ENCODE measurements at places on chromosomes 6 and 20. TPM values are rescaled to one million over a fixed set of nuclear protein-coding genes. Genes with fewer than 3 reads are reported as not detected.

GRCh38 chr20:43590036-43590391, 723 bp upstream of the IFT52 start:
- no peaks in the 10 kb centered on the region for H3K36me3 ChIP-seq
- peak; percentile 22 for DNase-seq
- no peak overlapping the region for H3K27ac ChIP-seq
- H3K4me1 ChIP-seq = no peaks in the 10 kb centered on the region

DNA sequence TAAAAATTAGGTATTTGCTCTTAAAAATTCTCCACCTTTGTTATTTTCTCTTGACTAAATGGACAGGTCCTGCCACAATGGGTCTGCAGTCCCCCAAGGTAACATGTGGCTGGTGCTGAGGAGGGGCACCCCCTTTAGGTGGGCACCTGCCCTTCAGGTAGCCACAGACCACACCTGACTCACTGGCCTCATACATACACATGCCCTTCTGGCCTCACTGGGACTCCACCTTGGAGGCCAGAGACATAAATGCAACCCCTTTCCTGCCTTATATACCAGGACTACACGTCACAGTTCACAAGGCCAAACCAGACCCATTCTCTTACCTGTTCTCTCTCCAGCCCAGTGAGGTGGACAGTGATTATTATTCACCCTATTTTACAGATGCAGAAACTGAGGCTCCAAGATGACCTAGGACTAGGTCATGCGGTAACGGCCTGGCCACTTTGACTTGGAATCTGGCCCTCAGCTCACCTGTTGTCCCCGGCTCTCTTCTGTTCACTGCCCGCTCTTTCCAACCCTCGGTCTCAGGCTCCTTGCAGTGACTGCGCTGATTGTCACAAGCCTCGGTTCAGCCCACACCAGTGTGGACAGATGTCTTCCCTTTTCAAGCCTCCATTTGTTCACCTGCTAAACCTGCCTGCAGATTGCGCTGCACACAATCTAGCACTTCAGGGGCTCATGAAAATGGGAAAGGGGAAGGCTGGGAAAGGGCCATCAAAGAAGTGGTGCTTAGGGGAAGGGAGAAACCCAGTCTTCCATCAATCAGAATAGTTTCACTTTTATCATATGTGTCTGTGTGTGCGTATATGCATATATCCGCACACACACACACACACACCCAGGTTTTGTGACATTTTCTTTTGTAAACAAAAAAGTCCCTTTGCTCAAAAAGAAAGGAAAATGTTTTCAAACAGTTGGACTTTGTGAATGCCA, 121.7 kb downstream of the BCAS1 start:
- no peak for DNase-seq
- no peak overlapping the region for H3K4me3 ChIP-seq
- no peak overlapping the region for H3K27ac ChIP-seq

GRCh38 chr6:30883685-30884520, at the start of gene DDR1:
Gene DDR1 (plus strand): TSS chr6:30884519. CDS start chr6:30888730, 4,211 bp downstream.
- peak within 1 kb of the TSS; percentile 82 for H3K4me3 ChIP-seq
- peak within 1 kb of the TSS; percentile 87 for H3K27ac ChIP-seq
- H3K4me1 ChIP-seq = peaks cover 16% of the 10 kb centered on the region
- H3K27me3 ChIP-seq = no peaks in the 10 kb centered on the region
- no peaks in the 10 kb centered on the region for H3K36me3 ChIP-seq

DNA sequence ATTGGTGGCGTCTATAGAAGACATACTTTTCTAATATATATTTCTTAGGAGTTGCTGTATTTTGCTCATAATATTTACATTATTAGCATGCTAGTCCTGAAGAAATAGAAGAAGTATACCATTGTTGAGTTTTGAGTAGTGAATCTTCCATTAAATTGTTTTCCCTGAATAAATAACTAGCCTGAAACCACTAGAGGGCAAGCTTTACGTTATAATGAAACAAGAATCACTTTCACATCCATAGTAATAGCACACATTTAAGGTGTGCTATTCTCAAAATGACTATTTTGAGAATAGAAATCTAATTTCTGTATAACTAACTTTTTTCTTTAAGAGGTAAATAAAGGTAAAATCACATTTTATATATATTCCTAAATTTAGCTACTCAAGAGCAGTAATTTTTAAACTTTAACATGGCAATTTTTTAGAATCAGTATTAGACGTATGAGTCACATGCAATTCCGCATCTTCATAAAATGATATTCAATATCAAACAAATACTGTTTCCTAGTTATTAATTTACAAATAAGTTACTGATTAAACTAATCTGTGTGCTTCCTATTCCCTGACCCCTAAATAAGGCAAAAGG, 213.2 kb upstream of the MANEA start:
- H3K27me3 ChIP-seq = no peaks in the 10 kb centered on the region
- no peaks in the 10 kb centered on the region for H3K36me3 ChIP-seq
- no peak overlapping the region for H3K4me3 ChIP-seq
- no peak overlapping the region for H3K27ac ChIP-seq
- DNase-seq = no peak

GRCh38 chr6:166023273-166023989, 144.2 kb downstream of the TBXT start:
- no peak overlapping the region for H3K27ac ChIP-seq
- no peak overlapping the region for H3K4me3 ChIP-seq
- H3K4me1 ChIP-seq = no peaks in the 10 kb centered on the region
- H3K27me3 ChIP-seq = no peaks in the 10 kb centered on the region
- no peaks in the 10 kb centered on the region for H3K36me3 ChIP-seq

DNA sequence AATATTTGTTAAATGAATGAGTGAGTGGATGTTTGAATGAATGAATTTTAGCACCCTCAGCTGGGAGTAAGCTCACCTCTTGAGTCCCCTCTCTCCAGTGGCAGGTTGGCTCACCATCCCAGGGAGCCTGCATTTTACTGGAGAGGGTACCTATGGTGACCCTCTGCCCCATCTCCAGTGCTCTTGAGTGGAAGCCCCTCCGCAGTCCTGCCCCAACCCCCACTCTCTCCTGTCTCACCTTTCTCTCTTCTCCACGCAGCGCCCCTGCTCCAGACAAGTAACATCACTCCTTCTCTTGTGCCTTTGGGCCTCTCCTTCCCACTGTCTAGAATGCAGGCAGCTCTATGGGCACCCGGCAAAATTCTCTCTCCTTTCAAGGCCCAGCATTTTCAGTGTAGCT, 11.3 kb downstream of the TGM3 start:
- DNase-seq = no peak
- no peaks in the 10 kb centered on the region for H3K36me3 ChIP-seq

- no peak overlapping the region for H3K4me3 ChIP-seq
- H3K27ac ChIP-seq = no peak overlapping the region
- no peaks in the 10 kb centered on the region for H3K27me3 ChIP-seq
Observed at GRCh38 chr6:111829998-111830397, 43.3 kb downstream of the FYN start.

DNA sequence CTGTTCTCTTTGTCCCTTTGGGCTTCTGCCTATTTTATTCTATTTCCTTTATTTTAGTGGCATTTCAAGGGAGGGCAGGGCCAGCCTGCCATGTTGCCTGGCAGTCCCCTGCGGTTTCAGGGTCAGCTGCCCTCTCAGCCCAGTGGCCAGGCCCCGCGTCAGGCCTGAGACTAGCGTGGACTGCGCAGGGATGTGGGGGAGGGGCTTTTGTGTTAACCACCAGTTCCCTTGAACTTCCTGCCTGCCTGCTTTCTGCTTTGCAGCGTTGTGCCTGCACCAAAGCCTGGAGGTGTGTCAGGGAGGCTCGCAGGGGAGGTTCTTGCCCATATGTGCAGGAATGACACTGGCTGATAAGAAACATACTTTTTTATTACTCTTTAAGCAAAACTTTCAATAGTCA, 157.6 kb downstream of the SLC35B3 start:
- no peaks in the 10 kb centered on the region for H3K4me1 ChIP-seq
- H3K36me3 ChIP-seq = no peaks in the 10 kb centered on the region
- no peak overlapping the region for H3K4me3 ChIP-seq
- no peak overlapping the region for H3K27ac ChIP-seq
- DNase-seq = no peak

DNA sequence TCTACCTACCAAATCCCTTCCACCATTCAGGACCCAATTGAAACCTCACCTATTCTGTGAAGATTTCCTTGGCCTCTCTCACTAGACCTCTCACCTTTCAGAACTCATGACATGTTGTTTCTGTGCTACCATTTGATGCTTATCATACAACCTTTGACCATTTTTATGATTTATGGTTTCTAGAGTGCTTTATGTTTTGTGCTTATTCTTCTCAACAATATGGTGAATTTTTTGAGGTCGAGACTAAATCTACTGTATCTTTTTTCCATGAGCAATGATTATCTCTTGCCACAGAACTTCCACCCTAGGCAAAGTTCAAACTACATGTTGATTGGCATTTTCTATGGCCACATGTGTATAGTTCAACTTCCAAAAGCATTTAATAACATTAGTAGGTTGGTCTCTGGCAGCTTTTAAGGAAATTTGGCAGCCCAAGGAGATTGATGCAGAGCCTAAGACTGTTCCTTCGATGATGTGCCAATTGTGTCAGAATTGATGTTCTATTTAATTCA, 84.9 kb downstream of the OLIG3 start:
- no peak for DNase-seq
- no peak overlapping the region for H3K4me3 ChIP-seq
- H3K4me1 ChIP-seq = no peaks in the 10 kb centered on the region
- no peaks in the 10 kb centered on the region for H3K36me3 ChIP-seq

The NRN1 gene
- total RNA-seq = 6.8 TPM

The APOBEC2 gene
- total RNA-seq = not detected

The OLIG3 gene
- not detected for total RNA-seq
